ENCODE measurements at places on chromosomes 6 and 20.

GRCh38 chr6:49766762-49767161 lies 20.3 kb downstream of the PGK2 start:
- DNase-seq = no peak

DNA sequence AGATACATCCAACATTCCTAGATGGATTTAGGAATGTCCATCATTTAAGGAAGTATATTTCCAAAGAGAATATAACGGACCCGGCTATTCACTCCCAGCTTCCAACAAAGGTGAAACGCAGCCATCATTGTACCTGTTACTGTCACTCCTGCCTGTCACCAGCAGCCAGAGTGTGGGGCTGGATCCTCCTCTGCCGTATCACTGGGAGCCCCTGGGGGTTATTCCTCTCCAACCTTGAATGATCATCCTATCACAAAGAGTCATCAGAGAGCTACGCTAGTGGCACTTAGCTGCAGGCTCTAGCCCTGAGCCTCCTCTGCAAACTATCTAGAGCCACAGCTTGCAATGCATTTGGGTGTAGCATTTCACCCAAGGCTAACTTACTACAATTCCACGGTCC lies 73.6 kb upstream of the NHSL1 start:
- no peak for DNase-seq

DNA sequence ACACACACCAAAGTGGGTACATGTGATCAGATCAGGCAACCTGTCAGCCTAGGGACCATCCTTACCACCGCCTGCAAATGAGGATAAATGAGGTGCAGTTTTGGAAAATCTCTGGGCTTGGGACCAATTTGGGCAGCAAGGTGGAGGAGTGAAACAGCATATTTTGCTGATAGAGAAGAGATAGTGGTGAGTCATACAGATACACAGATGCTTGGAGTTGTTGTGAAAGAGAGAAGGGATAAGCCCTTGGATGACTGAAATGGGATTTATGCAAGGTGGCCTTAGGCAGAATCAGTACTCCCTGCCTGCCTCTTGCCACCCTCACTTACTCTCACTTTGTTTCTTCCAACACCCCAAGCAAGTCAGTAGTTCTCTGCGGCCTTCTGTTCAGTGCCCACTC lies 34.7 kb downstream of the BMP2 start:
- no peak for DNase-seq

DNA sequence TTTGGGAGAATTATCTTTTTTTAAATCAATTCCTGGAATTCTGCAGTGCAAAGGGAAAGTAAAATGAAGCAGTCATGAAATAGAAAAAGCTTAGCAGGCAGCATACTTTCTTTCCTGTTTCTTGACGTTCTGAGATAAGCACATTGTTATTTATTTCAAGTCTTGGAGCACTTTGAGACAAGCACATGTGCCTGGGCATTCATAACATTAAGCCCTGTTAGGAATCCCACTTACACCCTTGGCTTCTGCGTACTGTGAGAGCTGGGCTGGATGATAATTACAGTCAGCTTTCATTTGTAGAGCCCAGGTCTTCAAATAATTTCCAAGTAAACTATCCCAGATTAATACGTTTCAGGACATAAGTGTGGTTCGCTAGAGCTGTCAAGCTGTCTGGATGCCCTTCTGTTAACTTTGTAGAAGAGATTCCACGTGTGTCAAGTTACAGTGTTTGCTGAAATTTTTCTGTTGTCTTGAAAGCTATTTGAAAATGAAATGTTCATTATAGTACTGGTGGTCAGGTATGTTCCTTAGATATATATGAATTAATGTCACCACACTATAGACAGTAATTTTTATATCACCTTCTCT lies 8.9 kb downstream of the FARS2 start:
- DNase-seq = no peak

DNA sequence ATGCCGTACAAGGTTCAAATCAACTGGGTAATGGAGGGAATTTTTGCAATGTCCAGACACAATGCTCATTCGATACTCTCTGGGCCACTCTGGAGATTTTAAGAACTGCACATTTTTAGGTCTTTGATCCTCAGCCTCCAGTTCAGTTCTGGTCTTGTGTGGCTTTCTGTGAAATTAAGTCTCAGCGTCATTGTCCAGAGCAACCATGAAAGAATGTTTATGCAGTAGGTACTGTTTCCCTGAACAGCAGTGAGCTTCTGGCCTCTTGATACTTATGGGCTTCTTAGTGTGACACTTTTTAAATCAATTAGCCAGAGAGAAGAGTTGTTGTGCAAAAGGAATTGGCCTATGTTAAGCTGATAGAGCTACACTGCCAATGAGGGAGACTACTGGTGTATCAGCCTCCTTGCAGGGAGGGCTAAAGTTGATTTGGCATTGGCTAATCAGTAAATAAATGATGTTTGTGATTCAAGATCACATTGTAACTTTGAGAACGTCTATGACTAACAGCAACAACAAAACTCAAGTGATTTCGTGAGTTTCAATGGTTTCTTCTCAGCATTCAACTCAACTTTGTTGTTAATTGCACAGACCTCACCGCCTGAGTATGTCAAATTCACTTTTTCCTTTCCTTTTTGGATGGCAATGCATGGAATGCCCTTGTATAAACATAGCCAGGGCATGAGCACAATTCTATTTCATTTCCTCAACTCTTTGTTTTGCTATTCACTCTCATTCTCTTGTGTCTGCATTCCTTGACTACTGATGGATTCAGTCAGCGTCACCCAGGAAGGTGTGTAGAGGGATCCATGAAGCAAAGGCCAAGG lies 85.1 kb downstream of the GJA1 start:
- no peak for DNase-seq

GRCh38 chr20:11861479-11861878 lies 56.2 kb upstream of the BTBD3 start:
- DNase-seq = no peak

GRCh38 chr20:62787321-62787720 lies 9.0 kb upstream of the MRGBP start:
- DNase-seq = no peak

GRCh38 chr6:25670793-25671513 lies 18.9 kb downstream of the SCGN start:
- DNase-seq = no peak

DNA sequence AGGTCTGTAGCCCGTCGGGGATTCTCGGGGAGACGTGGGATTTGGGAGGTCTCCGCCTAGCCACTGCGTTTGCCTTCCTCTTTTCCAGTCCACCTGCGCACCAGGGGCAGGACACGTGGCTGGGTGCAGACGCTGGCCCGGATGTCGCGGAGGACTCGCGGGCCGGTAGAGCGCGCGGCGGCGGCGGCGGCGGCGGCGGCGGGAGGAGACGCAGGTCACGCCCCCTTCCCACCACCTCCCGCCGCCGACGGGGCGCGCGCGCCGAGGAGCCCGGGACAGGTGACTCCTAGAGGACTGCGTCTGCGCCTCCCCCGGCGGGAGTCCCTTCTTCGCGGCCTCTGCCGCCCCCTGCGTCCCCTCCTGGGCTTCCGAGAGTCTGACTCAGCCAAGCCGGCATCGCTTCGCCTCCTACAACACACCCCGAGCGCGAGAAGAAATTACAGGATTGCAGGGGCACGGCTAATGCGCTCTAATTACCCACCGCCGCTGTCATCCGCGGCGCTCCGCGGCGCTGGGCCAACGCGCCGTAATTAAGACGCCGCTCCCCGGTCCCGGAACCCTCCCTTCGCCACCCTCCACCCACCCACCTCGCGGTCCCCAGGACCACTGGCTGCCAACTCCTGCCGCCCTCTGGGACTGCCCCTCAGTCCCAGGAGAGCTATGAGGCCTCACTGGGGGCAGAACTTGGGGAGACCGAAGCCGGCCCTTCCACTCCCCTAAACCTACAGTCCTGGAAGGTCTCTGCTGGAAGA lies 124.5 kb downstream of the MRPL14 start:
- DNase-seq = no peak

Data from NCI-H460 (cell line).